M059J (cell line): ENCODE measurements at places on chromosomes 12 and 14. TPM values are rescaled to one million over a fixed set of nuclear protein-coding genes. Genes with fewer than 3 reads are reported as not detected.

DNA sequence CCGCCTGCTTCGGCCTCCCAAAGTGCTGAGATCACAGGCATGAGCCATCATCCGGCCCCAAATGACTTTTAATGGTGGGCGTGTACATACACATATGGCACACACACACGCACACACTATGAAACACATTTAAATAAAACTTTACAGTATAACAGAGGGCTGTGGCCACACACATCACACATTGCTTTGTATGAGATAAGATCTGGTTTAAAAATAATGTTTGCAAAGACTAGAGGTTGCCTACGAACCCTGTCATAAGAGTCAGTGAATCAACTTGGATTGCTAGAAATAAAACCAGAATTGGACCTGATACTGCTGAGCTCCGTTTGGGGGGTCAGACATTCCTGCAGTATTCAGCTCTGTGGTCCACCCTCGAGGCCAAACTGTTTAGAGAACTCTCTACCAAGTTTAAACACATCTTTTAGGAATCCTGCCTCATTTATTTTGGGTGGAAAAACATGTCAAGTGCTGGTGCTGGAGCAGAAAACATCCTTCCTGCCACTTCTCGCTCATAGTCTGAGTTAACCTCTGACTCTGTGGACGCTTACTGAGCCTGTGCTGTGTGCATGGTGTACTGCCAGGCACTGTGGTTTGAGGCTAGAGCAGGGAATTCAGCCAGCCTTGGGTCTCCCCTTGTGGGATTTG is 47.8 kb upstream of the EML1 start:
- peak; percentile 79 for DNase-seq

DNA sequence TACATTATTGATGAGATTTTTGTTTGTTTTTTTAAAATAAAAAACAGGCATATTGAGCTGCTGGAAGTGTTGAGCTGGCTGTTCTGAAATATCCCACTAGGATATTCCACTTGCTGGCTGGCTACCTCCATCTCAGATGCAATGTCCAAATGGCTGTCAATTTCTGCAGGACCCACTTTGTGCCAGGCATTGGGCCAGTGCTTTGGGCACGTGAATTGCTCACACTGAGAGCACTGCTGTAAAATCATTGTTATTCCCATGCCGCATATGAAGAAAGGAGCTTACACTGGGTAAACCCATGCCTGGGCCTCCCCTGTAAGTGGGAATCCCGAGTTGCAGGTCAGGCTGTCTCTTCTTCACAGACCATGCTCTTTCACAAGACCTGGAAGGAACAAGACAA is 56.7 kb downstream of the RGS6 start:
- no peak for DNase-seq

DNA sequence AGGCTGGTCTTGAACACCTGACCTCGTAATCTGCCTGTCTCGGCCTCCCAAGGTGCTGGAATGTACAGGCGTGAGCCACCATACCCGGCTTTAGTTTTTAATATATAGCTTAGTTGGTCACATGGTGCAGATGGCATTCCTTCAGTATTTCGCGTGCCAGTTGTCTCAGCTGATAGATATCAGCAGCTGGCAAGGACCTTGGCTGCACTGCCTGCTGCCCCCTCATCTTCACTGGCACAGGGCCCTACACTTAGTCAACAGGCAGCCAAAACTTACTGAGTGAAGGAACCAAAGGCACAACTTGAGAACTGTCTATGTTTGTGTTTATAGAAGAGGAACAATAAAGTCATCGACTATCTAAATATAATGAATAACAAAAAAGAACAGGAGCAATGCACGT is 31.0 kb downstream of the EID3 start:
- DNase-seq = no peak

Gene IAPP
- total RNA-seq = not detected in 2 replicates

DNA sequence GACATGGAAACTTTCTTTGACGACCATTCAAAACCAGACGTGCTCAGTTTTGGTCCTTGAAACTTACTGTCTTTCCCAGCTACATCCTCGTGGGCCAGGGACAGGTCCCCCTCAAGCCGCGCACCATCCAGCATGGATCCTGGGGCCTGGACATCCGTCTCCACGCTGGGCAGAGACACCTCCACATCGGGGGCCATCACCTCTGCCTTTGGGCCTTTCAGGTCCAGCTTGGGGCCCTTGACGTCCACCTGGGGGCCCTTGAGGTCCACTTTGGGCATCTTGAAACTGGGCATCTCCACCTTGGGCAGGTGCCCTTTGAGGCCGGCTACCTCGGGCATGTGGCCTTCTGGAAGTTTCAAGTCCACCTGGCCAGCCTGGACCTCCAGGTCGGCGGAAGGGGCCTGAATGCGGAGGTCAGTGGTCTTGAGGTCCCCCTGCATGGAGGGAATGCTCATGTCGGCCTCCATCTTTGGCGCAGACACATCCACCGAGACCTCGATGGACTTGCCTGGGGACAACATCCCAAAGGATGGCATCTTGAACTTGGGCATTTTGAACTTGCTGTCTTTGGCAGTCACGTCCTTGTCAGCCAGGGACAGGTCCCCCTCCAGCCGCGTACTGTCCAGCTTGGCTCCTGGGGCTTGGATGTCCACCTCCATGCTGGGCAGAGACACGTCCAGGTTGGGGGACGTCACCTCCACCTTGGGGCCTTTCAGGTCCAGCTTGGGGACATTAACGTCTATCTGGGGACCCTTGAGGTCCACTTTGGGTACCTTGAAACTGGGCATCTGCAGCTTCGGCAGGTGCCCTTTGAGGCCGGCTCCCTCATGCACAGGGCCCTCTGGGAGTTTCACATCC is 17.1 kb downstream of the PLD4 start:
- no peak for DNase-seq

DNA sequence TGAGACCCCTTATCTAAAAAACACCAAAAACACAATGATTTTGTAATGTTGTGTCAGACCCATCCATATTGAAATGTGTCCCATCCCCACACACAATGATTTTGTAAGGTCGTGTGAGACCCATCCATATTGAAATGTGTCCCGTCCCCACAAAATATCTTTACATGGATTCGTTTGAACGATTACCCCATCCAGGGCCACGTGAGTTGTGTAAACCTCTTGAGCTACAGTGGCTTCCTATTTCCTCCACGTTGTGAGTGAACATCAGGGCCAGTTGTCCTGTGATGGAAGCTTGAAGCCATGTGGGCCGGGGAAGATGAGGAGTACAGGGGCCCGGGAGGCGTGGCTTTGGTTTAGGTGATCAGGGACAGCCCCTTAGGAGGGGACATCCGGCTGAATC is 27.0 kb upstream of the ULK1 start:
- DNase-seq = no peak

Gene SERPINA5
- 0.05 TPM in 1 of 2 replicates, not detected in the other for total RNA-seq

Gene TDRD9
- total RNA-seq = not detected in 2 replicates
